ENCODE measurements at places on chromosomes 5 and 9. TPM values are rescaled to one million over a fixed set of nuclear protein-coding genes. Genes with fewer than 3 reads are reported as not detected.

GRCh38 chr5:57185313-57185712 is 11.5 kb downstream of the GPBP1 start:
- DNase-seq: no peak

DNA sequence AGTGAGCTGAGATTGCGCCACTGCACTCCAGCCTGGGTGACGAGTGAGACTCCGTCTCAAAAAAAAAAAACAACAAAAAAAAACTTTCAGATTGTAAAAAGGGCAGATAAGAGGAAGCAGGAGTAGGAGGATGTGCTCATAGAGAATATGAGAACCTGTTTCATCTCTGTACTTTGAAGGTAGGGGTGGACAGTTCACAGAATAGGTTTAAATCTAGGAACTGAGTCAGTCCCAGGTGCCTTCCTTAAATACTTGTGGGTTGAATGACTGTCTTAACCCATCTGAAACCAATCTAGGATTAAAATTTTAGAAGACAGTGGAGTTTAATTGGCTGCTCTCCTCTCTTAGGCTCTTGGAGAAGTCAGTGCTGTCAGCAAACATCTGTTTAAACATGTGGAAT is 12.4 kb downstream of the POLK start:
- DNase-seq: no peak

DNA sequence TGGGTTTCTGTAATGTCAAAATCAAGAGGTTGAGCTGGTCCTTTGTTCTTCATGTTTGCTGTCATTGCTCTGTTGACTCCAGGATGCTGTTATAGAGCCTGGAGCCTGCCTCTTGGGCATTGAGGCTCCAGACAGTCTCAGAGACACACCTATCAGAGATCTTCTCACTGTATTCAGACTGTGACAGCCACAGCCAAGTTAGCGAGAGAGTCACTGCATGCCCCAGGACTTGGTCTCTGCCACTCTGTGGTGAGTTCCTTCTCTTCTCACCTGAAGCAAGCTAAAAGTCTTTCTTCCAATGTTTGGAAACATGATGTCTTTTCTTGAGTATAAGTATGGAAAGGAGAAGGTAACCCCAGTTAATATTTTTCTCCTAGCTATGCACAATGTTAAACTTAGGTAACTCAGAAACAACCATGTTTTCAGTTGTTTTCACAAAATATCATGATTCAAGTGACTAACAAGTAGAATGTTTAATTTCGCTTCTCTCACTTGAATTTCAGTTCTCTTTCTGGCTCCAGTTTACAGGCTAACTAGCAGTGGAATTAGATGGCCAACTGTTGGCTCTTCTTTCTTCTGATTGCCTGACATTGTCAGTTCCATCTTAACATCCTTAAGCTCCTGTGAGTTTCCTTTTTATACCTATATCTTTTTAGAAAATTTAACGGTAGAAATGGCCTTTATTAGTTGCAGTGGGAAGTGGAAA is 20.6 kb upstream of the ZFYVE16 start:
- no peak for DNase-seq

DNA sequence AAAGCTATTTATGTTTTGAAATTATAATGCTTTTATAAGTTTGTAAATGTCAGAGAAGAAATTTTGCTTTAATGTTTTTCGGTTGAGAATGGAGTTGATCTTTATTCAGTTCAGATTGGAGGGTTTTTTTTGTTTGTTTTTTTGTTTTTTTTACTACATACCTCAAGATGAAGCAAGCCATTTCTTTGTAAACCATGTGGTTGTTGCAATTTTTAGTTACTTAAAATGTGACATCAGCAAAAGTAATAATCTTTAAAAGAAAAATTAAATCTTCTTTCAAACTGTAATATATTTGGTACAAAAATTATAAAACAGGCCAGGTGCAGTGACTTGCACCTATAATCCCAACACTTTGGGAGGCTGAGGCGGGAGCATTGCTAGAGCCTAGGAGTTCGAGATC is 102.6 kb downstream of the CDC42SE2 start:
- DNase-seq: no peak

DNA sequence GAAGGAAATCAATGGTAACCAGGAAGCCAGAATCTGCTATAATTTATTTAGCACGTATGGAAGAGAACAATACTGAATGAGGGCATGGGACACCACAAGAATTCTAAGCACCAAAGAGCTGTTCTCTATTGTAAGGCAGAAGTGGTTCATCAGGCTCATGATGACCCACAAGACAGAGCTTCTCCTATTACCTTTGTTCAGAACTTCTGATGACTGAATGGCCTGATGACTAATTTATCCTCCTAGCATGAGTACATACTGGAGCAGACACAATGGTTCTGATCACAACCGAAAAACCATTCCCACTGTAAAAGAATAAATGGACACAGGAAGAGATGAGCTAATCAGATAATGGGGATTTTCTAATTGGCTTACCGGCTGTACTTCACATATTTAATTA is 329.8 kb upstream of the PDE4D start:
- no peak for DNase-seq

The JAKMIP2 gene
- total RNA-seq: 1.3 TPM

The GFPT2 gene
- 20.0 TPM for total RNA-seq

The ANXA2R gene
- total RNA-seq: 4.4 TPM

Data from ureter (tissue), 1 donor.